EH (cell line): ENCODE measurements at places on chromosomes 12 and 14.

- no peak for DNase-seq
Measured at GRCh38 chr14:61569308-61569707, 126.0 kb upstream of the HIF1A start.

DNA sequence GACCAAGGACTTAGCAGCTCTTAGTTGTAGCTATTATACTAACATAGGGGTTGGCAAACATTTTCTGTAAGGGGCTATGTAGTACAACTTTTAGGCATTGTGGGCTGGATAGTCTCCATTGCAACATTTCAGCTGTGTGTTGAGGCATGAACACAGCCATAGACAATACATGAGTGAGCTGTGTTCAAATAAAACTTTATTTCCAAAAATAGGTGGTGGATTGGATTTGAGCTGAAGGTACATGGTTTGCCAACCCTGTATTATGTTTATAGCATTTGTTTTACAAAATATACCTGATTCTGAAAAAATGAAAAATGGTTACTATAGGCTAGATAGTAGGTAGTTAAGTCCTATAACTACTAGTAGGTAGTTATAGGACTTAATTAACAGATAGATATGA is 40.5 kb downstream of the ETNK1 start:
- no peak for DNase-seq

- DNase-seq: no peak
Measured at GRCh38 chr12:23887055-23887835, 62.2 kb downstream of the SOX5 start.

DNA sequence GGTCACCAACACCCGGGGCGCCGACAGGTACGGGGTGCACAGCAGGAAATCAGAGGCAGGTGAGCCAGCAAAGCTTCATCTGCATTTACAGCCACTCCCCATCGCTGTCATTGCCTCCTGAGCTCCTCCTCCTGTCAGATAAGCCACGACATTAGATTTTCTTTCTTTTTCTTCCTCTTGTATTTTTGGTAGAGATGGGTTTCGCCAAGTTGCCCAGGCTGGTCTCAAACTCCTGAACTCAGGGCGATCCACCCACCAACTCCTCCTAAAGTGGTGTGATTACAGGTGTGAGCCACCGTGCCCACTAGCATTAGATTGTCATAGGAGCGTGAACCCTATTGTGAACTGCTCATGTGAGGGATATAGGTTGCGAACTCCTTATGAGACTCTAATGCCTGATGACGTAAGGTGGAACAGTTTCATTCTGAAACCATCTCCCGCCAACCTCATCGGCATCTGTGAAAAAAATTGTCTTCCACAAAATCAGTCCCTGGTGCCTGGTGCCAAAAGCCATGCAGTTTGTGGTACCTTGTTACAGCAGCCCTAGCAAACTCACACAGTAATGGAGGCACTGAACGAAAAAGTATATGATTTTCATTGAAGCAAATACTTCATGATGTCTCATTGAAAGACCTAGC is 1.5 kb downstream of the STYK1 start:
- no peak for DNase-seq

DNA sequence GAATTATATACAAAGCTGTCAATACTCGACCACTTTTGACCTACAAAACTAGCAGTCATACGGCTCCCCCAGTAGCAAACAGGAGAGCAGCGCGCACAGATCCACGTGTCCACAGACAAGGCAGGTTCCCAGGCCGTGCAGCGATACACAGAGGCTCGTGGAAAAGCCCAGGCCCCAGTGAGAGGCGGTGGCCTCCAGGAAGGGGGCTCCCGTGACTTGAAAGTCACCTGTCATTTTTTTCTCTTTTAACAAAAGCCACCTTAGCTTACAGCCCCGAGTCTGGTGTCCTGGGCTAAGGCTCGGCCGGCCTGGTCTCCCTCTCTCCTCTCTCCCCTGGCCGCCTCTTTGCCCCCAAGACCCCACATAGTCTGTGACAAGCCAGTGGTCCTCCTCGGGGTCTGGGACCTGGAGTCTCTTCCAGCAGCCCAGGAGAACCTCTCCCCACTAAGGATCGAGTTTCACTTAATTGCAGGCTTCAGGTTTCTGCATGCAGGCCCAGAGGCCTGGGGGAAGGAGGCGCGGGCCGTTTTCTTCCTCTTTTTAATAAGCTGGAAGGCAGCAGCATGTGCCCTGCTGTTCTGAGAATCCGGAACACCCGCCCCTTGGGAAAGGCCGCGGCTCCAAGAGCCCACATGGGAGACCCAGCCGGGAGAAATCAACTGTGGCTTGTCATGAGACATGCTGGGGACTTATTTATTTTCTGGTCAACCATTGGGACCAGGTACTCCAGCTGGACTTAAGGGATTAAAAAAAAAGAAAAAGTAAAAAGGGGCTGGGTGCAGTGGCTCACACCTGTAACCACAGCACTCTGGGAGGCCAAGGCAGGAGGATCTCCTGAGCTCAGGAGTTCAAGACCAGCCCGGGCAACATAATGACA is 15.9 kb downstream of the NCOR2 start:
- peak; percentile 47 for DNase-seq

- DNase-seq: no peak
Measured at GRCh38 chr12:76583301-76583700, 23.7 kb upstream of the OSBPL8 start.

GRCh38 chr14:33435911-33436689 is 497.4 kb downstream of the NPAS3 start:
- peak; percentile 62 for DNase-seq

DNA sequence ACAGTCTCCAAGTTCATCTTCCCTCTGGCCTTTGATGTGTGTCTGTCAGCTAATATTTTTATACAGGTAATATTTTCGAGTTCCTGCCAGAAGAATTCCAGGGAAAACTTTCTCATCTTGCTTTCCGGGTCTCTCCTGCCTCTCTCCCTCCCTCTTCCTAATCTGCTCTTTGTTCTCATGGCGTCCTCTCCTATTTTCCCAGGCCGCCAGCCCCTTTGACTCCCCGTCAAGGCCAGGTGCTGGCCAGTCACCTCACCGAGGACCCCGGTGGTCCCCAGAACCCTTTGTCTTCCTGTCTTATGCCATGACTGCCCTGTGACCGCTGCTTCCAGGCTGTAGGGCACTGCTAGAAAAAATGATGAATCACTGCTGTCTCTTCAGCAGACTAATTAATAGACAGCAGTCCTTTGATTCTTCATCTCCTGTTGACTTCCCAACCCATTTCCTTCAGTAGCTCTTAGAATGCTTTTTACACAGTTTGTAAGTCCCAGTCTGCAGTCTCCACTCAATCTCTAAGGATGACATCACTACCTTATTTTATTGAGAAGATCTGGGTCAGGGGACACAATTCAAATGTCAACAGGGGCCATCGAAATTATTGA is 40.7 kb downstream of the PPFIBP1 start:
- DNase-seq: peak; percentile 69

DNA sequence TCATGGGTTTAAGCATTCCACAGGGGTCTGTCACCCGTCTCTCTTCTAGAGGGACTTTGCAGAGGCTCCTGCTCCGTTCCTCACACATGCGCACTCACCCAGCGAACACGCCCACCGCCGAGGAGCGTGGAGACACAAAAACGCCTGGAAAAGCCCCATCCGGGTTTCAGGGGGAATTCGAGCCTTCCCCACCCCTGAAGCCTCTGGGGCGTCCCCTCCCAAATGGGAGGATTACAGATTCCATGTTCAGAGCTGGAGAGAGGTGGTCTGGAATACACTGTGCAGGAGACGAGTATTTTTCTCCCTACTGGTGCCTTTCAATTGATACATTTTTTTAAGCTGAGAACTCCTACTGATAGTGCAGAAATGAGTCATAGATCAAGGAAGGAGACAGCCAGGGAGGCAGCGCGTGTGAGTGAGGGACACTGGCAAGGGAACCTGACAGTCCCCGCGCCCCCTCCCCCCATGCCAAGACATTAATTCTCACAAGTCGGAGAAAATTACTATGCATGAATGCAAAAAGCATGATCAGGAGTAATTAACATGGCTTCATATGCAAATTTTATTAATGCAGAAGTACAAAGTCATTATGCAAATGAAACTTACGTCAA is 36.9 kb downstream of the BCL11B start:
- DNase-seq: no peak

- peak; percentile 70 for DNase-seq
Measured at GRCh38 chr12:85036234-85036707, at the start of the genes LRRIQ1 and TSPAN19. Gene LRRIQ1 (plus strand): TSS chr12:85036351. CDS start chr12:85038177, 1,826 bp downstream. Gene TSPAN19 (minus strand): TSS chr12:85036277. CDS start chr12:85029946, 6,331 bp downstream.

DNA sequence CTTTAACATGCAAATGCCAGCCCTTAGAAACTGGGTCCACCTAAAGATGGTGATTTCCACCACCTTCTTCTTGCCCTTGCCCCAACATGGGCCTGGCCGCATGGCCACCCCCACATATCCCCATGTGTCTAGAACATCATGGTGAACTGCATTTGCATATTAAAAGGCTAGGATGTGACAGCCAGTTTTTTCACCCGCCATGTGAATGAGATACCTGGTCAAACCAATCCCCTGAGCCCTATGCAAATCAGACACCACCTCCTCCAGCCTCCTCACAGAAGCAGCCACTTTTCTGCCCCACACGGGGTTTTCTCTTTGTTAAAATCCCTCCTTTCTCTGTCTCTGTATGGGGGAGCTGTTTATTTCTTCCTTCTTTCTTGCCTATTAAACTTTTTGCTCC is 1322.5 kb downstream of the FSCB start:
- no peak for DNase-seq

DNA sequence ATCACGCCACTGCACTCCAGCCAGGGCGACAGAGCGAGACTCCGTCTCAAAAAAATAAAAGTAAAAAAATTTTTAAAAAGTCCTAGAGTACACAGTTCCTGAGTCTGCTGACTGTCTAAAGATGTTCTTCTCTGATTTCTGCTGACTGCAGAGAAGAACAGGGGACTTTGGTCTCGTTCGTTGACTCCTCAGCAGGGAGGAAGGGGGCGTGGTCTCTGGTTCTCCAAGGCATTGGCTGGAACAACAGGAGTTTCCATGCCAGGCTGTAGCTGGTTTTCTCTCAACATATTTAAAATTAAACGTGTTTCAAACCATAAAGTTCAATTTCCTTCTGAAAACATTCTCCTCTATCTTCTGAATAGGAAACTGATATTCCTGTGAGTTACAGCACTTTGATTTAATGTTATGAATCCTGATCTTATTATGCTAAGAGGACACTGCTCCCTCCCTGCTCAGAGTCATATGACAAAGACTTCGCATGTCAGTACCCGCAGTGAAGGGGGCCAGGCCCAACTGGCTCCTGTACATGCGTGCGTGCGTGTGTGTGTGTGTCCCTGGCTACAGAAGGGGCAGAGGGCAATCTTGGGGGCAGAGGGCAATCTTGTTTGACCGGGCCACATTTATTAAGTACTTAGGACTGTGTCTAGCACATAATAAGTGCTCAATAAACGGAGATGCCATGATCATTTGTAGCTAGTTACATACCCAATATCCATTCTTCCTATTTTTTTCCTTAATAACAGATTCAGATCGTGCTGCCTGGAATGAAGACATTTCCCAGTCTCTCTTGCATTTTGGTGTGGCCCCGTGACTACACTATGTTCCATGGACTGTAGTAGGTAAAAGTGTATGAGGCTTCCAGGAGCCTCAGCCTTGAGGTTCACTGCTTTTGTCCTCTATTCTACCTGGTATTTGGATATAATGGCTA is 16.5 kb upstream of the HNF1A start:
- DNase-seq: no peak

DNA sequence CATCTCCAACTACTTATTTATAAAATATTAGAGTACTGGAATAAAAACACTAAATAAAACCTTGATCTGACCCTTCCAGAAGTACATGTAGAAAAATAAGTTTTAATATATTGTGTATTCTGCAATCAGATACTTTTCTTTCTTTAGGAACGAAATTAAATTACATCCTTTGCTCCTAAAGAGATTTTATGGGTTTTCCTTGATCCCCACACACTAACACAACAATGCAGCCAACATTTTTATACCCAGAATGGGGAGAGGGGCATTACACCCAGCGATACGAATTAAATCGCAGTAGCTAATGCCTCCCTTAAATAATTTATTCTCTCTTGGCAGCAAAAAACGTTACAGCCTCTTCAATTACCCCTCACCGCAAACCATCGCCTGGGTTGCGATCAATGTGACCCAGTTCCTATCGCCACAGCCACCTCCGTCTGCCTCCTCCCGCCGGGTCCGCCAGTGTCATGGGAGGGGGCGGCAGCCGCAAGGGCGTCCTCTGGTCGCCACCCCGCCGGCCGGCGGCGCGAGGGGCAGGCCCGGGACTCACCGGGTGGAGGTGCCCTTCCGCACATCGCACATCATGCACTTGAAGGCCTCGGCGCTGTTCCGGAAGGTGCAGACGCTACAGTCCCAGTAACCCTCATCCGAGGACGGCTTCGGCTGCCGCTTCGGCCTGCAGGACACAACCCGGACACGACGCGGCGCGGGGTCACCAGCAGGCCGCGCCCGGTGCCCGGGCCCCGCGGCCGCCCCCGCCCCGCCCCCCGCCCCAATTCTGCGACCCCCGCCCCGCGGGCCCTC is 796 bp downstream of the YAF2 start:
- DNase-seq: peak; percentile 81

DNA sequence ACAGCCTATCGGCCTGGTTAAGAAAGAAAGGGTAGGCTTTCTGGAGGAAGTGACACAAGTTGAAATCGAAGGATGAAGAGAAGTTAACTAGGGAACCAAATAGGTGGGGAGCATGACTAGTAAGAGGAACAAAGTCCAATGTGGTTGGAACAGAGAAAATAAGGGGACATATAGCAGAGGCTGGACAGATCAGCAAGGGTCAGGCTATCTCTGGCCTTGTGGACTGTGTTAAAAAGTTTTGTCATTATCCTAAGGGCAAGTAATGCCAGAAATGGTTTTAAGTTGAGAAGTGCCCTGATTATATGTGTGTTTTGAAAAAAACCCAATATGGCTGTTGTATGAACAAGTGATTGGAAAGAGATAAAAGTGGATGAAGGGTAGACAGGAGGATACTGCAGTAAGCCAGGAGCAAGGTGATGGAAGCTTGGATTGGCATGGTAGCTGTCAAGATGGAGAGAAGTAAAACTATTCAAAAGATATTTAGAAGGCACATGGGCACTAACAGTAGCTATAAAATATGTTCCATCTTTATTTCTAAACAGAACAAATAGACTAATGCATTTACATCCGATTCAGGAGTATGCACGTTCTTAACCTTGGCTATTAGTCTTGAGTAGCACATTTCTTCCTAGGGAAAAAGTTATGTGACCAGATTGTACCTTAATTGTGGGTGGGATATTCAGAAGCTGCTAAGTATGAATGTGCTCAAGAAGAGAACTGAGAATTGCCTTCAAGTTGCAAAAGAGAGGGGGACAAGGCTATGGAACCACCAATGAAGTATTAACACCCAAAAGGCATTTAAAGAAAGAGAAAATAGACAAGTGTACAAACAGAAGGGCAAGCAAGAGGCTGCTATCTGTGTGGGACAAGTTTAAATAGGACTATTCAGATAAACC is 46.8 kb upstream of the OR5AU1 start:
- DNase-seq: no peak
